NT2/D1 (cell line): ENCODE measurements at places on chromosomes 4 and X.

DNA sequence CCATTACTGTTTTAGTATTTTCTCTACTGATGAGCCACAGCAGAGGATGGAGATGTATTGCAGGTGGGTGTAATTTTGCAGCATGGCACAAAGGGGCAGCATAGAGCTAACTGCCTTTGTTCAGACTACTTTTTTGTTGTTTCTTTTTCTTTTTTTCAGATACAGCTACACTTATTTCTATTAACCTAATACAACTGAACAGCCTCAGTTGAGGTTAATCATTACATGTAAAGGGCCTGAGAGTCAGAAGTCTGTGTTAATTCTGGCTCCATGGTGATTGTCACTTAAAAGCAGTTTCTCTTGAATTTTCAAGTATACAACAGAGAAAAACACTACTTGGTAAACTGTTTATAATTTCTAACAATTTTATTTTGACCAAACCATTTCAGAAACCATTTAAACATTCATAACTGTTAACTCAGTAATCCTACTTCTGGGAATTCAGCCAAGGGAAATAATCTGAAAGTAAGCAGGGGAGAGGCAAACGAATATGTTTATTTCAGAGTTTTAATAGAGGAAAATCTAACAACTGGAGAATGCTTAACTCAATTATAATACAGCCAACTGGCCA lies 13.9 kb upstream of the PPEF2 start:
- no peak for DNase-seq

GRCh38 chr4:157792716-157793115 lies 380.1 kb downstream of the GASK1B start:
- no peak for DNase-seq

GRCh38 chr4:32133734-32134133 lies 1413.6 kb downstream of the PCDH7 start:
- no peak for DNase-seq

GRCh38 chr4:15587649-15588048 lies 67.5 kb downstream of the FBXL5 start:
- no peak for DNase-seq

- no peak for DNase-seq
Measured at GRCh38 chr4:130403221-130403620, 1307.3 kb downstream of the C4orf33 start.

DNA sequence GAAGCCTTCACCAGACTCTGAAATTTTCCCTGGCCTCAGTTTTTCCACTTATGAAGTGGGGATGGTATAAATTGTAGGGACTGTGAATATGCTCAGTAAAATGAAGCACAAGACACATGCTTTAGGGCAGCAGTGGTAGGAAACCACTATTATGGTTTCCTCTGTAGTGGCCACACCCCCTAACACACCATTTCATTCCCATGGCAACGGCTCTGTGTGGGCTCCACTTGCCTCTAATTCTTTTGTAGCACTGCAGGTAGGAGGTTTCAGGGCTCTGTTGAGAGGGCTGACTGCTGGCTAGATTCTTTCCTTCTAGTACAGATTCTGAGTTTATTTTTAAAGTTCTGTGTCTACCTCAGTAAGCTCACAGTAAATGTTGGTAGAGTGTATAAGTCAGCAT lies 3.5 kb upstream of the VMA21 start:
- peak; percentile 16 for DNase-seq

GRCh38 chr4:146524663-146525062 lies 2.9 kb upstream of the SLC10A7 start:
- no peak for DNase-seq

DNA sequence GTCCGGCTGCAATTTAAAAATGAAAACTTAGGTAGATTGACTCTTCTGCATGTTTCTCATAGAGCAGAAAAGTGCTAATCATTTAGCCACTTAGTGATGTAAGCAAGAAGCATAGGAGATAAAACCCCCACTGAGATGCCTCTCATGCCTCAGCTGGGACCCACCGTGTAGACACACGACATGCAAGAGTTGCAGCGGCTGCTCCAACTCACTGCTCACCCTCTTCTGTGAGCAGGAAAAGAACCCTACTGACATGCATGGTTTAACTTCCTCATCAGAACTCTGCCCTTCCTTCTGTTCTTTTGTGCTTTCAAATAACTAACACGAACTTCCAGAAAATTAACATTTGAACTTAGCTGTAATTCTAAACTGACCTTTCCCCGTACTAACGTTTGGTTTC lies 41.0 kb downstream of the MAP7D3 start:
- DNase-seq = no peak

- DNase-seq = no peak
Measured at GRCh38 chr4:24921491-24921890, 8.6 kb upstream of the CCDC149 start.

- no peak for DNase-seq
Measured at GRCh38 chr4:90293320-90293719, 166.1 kb downstream of the CCSER1 start.

- no peak for DNase-seq
Measured at GRCh38 chr4:56990109-56990905, 11.6 kb downstream of the POLR2B start.

- DNase-seq = no peak
Measured at GRCh38 chr4:76622126-76622525, 187.1 kb downstream of the SHROOM3 start.

GRCh38 chrX:37726346-37726745 lies 40.8 kb downstream of the XK start:
- no peak for DNase-seq

DNA sequence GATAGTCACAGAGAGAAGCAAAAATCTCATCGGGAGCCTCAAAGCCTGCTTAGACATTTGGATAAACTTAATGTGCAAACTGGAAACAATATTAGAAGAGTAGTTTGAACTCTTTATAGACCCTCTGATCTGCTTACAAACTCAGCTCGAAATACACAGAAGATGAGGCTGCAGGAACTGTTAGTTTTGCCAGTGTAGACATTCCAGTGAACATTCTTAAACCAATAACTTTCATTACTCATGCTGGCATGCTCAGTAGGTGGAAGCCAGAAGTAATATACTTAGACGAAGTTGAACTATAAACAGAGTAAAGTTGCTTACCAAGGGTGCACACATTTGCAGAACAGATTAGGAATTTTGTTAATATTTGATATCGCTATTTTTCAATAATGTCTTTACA lies 303.5 kb downstream of the ANKRD50 start:
- DNase-seq = no peak

DNA sequence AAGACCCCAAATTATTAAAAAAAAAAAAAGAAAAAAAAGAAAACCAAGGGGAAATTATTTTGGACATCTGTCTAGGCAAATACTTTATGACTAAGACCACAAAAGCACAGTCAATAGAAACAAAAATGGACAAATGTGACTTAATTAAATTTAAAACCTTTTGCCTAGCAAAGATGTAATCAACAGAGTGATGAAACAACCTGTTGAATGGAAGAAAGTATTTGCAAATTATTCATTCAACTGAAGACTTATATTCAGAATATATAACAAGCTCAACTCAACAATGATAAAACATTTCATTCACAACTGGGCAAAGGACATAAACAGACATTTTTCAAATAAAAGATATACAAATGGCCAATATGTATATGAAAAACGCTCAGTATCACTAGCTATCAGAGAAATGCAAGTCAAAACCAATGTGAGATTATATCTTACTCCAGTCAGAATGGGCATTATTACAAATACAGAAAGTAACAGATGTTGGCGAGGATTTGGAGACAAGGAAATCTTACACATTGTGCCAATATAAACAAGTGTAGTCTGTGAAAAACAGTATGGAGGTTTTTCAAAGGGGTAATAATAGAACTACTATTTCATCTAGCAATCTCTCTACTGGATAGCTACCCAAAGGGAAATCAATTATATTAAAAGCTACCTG lies 67.1 kb downstream of the FAAH2 start:
- no peak for DNase-seq

DNA sequence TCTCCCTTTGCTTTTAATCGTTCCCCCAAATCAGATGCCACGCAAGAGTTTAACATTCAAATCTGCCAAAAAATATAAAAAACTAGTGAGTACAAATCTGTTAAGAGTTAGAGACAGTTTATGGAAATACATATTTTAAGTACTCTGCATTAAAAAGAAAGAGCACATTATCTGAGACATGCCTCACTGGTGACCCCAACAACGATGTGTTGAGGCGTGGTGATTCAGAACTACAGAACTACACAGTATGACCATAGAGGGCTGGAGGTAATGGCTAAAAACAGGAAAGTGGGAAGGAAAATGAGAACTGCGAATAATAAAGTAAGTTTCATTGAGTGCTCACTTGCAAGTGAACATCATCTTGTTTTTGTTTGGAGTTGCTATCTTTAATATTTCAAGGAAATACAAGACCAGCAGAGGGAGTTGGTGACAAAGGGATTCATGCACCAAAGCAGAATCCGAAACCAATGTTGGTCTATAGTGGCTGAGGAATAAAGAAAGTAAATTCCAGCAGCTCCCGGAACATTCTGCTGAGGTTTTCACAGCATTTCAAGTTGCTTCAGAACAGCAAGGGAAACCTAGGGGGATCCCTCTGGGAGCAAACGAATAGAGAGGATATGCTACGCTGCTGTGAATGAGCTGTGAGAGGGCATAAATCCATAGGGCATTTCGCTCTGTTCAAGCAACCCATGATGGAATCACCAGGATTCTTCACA lies 92.2 kb downstream of the DCHS2 start:
- no peak for DNase-seq

GRCh38 chr4:73170518-73171198 lies 87.9 kb downstream of the ANKRD17 start:
- no peak for DNase-seq

DNA sequence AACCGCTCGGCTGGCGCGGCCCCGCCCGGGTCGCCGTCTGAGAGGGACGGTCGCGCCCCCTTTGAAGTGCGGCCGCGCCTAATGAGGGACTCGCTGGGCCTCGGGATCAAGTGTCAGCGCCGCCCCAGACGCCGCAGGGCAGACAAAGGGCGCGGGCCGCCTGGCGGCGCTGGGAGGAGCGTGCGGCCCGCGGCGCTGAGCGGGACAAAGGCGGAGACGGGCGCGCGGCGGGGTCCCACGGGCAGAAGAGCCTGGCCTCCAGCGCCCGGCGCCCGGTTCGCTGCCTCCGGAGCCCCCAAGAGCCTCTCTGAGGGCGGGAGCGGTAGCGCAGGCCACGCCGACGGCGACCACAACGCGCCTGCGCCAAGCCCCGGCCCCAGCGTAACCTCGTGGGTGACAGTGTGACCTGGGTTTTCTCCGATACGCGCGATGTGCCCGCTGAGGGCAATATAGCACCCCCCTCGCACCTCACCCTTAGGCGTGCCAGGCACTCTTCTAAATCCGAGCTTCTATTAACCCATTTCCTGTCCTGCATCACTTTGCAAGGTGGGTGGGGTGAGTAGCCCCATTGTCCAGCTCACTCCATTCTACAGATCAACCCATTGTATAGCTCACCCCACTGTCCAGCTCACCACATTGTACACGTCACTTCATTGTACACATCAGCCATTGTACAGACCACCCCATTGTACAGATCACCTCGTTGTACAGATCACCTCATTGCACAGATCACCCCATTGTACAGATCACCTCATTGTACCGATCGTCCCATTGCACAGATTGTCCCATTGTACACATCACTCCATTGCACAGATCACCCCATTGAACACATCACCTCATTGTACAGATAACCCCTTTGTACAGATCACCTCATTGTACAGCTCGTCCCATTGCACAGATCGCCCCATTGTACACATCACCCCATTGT lies 33.7 kb upstream of the STX18 start:
- DNase-seq = peak; percentile 60

- no peak for DNase-seq
Measured at GRCh38 chrX:38305971-38306370, 21.3 kb downstream of the RPGR start.

DNA sequence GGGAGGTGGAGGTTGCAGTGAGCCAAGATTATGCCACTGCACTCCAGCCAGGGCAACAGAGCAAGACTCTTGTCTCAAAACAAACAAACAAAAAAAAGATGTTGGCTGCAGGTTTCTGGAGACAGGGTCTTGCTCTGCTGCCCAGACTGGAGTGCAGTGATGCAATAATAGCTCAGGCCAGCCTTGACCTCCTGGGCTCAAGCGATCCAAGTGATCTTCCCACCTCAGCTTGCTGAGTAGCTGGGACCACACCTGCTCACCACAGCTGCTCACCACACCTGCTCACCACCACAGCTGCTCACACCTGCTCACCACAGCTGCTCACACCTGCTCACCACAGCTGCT lies 29.9 kb upstream of the CPLX1 start:
- no peak for DNase-seq

- DNase-seq = no peak
Measured at GRCh38 chr4:69497076-69497475, 1.4 kb upstream of the UGT2B4 start.

- DNase-seq = no peak
Measured at GRCh38 chrX:94524867-94525266, 850.9 kb downstream of the FAM133A start.

GRCh38 chr4:80138551-80139538 lies 58.5 kb upstream of the PRDM8 start:
- no peak for DNase-seq

DNA sequence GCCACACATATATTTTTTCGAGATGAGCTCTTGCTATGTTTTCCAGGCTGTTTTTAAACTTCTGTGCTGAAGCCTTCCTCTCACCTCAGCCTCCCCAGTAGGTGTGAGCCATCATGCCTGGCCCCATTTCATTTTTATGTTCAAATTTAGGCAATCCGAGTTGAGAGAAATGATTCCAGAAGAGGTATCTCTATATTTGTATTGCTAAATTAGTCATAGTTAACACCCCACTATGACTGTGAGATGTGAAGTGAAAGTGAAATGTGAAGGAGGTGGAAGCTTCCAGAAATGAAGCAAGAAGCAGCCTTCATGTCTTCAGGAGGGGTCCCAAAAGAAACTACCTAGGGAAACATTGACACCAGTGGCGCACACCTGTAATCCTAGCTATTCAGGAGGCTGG lies 17.7 kb downstream of the APELA start:
- DNase-seq = no peak

DNA sequence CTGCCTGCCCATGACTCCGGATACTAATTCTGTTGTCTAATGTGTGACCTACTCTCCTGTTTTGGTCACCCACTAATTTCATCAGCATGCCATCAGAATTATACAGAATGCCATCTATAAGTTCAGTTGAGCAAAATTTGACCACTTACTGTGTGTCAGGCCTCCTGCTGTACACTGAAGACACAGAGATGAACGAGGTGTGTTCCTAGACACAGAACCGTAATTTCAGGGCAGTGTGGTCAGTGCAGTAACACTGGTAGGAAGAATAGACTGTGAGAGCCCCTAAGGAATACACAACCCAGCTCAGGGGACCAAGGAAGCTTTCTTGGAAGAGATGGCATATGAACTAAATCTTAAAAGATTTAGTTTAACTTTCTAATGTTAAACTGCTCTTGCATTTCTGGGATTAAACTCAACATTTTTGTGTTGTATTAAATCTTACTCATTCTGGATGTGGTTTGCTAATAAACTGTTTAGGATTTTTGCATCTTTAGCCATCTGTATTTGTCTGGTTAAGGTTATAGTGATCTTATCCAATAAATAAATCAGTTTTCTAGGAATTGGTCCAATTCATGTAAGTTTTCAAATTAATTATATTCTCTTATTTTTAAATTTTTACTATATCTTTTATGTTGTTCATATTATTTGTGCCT lies 34.3 kb downstream of the KANTR start:
- no peak for DNase-seq
